ENCODE measurements at places on chromosomes 12 and 14.

GRCh38 chr12:58156697-58157096 lies 215.3 kb downstream of the ATP23 start:
- DNase-seq, result no peak

DNA sequence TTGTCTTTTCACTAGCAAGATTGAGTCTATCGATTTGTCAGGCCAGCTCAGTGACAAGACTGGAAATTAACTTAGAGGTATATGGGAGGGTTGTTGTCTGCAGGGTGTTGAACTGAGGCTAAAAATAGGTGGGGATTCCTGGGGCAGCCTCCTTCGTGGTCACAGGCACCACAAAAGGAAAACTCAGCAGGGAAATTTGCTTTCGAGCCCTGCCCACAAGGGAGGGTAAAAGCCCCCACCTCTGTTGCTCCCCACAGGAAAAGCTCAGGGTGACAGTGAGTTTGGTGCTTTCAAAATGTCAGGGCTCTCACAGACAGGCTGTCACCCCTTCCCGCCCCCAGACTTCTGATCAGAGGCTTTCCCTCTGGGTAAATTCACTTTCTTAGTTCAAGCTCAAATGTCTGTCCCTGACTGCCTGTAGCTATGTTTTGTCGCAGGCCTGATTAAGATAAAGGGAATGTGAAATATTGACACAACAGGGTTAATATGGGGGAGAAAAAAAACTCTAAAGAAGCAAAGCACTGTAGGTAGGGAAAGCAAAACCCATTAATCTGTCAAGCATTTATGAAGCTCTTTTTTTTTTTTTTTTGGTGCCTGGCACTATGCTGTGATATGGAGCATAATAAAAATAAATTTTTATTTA lies 11.7 kb upstream of the NFKBIA start:
- peak; percentile 62 for DNase-seq

- no peak for DNase-seq
Measured at GRCh38 chr12:89347325-89347829, 4.9 kb downstream of the DUSP6 start.

- DNase-seq, result no peak
Measured at GRCh38 chr12:110180591-110181005, 56.4 kb downstream of the IFT81 start.

DNA sequence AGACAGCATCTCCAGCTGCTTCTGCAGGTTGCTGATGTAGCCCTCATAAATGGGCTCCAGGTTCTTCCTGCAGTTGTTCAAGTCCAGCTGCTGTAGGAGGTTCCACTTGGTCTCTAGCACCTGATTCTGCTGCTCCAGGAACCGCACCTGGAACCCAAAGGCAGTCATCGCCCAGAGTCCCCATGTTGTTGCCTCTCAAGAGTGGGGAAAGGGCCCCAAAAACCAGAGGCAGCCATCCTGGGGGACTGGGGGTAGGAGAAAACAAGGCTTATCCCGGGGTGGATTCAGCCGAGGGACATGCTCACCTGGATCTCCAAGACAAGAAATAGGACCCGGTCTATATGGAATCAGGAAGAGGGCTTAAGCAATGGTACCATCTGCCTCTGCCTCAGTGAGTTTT lies 2.3 kb downstream of the KRT72 start:
- no peak for DNase-seq

- DNase-seq, result peak; percentile 76
Measured at GRCh38 chr14:24289649-24290280, 9.8 kb downstream of the DHRS1 start.

DNA sequence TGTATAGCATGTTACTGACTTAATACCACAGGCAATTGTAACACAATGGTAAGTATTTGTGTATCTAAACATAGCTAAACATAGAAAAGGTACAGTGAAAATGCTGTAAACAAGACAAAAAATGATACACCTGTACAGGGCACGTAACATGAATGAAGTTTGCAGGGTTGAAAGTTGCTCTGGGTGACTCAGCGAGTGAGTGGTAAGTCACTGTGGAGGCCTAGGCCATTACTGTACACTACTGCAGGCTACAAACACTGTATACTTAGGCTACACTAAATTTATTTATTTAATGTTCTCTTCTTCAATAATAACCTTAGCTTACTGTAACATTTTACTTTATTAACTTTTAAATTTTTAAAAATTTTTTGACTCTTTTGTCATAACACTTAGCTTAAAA lies 158.4 kb downstream of the IPO8 start:
- DNase-seq, result no peak

GRCh38 chr14:37890095-37890494 lies 294.7 kb downstream of the TTC6 start:
- no peak for DNase-seq

- DNase-seq, result no peak
Measured at GRCh38 chr14:59419303-59419702, 45.9 kb downstream of the GPR135 start.

DNA sequence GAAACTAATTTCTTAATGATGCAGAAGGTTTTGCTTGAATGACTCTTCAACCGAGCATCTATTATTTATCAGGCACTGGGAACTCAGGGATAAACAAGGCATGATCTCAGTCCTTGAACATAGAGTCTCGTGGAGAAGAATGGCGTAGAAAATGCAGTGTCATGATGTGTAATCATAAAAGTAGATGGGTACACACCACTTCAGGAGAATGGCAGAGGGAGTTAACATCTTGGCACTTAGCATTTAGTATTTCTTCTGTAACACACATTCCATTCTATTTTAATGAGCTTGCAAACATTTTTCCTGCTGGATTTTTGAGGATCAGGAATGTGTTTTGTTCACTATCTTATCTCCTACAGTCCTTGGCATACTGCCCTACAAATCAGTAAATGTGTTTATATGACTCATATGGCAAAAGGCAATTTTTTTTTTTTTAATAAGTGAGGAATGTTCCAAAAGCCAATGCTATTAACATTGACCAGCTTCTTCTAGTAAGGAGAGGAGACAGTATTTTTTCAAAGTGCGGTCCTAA lies 3.8 kb downstream of the TXNRD1 start:
- no peak for DNase-seq

- no peak for DNase-seq
Measured at GRCh38 chr14:75794615-75795038, 133.6 kb downstream of the TTLL5 start.

GRCh38 chr12:50185970-50186663 lies 18.9 kb upstream of the CERS5 start:
- DNase-seq, result no peak

DNA sequence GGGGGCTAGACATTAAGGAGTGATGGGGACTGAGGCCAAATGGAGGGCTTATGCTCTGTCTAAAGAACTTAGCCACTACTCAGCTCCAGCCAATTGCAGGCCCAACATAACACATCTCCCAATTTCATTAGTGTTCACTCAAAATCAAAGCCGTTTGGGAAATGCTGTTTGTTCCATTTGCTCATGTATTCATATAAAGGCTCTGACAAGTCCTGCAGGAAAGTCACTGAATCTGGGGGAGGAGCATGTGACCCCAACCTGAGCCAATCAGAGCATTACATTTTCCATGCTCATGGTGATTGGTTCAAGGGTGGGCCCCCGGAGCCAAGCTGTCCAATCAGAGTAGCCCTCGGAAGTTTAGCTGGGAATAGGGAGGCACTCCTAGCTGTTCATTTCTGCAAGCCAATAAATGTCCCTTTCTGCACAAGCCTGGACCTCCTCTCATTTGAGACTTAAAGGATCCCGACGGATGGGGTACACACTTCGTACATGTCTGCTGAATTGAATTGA lies 20.9 kb downstream of the SDSL start:
- no peak for DNase-seq

DNA sequence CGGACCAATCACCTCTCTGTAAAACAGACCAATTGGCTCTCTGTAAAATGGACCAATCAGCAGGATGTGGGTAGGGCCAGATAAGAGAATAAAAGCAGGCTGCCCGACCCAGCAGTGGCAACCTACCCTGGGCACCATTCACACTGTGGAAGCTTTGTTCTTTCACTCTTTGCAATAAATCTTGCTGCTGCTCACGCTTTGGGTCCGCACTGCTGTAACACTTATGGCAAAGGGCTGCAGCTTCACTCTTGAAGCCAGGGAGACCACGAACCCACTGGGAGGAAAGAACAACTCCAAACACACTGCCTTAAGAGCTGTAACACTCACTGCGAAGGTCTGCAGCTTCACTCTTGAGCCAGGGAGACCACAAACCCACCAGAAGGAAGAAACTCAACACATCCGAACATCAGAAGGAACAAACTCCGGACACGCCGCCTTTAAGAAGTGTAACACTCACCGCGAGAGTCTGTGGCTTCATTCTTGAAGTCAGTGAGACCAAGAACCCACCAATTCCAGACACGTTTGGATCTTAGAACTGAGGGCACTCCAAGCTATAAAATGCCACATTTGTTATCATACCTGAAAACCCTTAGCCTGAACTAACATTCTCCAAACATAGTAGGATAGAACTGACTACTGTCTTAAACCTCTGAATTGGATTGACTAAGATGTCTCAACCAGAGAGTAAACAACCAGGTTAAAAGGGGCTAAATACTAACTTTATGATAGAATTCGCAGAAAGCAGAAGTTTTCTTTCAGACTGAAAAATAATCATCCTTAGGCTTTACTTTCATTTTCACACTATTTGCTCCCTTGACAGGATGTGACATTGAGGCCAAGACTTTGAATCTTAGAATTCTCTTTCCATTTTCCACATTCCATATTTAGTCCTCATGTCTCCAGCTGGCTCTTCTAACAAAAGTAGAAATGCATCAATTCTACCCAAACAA lies 33.6 kb downstream of the CDKL1 start:
- DNase-seq, result peak; percentile 61

- peak; percentile 41 for DNase-seq
Measured at GRCh38 chr12:123119808-123120207, 31.1 kb downstream of the PITPNM2 start.

DNA sequence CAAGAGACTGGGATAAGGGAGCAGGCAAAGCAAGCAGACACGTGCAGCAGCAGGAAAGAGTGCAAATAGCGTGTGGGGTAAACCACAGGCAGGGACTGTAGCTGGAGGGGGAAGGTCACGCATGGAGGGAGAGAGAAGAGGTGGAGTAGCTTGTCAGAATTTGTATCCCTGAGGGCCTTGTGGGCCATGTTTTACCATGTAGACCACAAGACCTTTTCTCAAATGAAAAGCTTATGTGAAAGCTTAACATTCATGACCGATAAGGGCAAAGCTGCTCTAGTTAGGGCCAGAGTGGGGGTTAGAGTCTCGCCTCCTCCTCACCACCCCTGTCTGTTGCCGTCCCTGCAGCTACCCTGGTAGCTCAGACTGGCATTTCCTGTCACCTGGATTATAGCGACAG lies 152.9 kb upstream of the E2F7 start:
- DNase-seq, result no peak

GRCh38 chr14:73936548-73936947 lies 13.3 kb downstream of the FAM161B start:
- DNase-seq, result no peak

GRCh38 chr12:8953773-8954402 lies 4.4 kb upstream of the M6PR start:
- DNase-seq, result peak; percentile 64

- DNase-seq, result no peak
Measured at GRCh38 chr14:55899531-55899930, 218.7 kb upstream of the PELI2 start.

- peak; percentile 24 for DNase-seq
Measured at GRCh38 chr12:121718653-121719239, 6.2 kb downstream of the TMEM120B start.
